ENCODE measurements at places on chromosomes 1 and 21.

DNA sequence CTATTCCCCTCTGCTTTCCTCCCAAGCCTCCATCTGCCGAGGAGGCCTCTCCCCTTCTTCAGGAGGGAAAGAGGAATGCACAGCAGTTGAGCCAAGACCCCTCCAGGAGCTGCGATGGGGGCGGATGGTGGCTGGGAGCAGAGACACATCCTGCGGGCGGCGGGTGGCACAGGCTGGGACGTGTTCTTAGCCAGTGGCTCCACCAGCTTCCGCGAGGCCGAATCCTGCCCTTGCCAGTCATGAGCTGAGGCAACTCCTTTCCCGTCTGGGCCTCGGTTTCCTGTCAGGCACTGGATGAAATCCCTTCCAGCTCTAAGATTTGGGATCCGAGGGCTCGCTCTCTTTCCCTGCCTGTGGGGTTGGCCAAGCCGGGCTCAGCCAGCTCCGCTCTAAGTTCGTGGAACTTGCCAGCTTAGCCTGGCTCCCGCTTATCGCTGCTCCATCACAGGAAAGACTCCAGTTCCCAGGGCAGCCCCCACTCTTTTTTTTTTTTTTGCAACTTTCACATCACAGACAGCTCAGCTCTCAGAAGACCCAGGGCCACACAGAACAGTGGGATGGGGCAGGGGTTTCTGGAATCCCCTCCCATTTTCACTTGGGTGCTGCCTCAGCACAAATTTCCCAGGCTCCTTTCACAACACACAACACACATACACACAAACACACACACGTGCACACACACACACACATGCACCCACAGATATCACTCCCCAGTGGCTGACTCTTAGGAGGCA is 506 bp downstream of the MYOM3 start:
- no peak for DNase-seq

DNA sequence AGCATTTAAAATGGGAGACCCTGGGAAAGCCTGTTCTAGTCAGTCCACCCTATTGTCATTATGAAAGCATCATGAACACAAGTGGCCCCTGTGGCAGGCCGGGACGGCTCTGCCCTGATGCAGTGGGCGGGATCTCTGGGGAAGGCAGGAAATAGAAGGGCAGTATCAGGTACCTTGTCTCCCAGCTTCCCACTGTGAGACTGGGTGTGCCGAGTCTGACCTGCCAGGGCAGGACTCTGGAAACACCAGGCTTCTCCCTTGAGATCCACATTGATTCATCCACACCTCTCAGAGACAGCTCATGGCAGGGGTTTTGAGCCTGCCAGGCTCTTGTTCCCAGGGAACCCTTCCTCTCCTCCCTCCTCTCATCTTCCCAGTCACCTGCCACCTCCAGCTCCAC is 24.5 kb upstream of the GNPAT start:
- DNase-seq, result no peak

DNA sequence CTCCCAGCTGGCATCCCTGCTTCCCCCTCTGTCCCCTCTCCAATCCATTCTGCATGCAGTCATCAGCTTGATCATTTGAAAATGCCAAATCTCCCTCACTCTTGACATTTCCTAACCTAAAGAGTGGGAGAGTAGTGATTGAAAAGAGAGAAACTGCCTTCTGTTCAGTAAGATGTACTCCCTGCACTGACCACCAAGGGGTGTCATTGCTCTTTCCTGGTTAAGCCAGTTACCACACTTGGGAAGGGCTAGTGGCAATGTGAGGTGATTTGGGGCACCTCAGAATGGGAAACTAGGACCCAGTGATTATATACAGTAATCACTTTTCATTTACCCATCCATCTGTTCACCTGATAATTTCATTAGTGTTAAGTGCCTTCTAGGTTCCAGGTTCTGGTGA is 6.9 kb upstream of the TMEM269 start:
- DNase-seq, result no peak

GRCh38 chr1:19203440-19203839 is 6.6 kb downstream of the UBR4 start:
- DNase-seq, result no peak

DNA sequence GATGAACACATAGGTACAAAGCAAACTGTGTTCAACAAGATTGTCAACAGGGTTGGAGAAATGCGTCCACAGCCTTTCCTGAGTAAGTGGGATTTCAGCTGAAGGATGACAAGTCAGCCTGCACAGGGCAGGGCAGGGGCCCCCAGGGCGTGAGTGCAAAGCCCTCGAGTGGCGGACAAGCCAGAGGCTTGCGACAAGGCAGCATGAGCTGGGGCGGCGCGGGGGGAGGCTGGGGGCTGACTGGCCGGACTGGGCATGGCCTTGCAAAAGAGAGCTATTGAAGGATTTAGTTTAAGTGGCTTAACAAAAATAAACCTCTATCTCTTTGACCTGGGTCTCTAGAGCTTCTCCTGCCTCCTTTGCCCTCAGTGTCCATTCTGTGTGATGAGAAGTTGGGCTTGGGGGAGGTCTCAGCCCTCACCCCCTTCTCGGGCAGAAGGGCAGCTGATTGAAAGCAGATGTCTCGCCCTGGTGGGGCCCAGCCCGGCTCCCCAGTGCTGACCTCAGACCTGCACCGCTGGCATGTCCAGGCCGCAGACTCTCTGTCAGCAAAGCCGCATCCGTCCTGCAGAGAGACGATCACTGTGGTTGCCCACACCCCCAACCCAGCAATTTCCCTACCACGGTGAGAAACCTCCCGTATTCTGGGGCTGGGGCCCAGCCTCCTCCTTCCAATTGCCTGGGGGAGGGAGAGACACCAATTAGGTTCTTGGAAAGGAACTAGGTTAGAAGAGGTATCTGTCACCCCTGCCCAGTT is 24.3 kb upstream of the EPS8L3 start:
- no peak for DNase-seq

DNA sequence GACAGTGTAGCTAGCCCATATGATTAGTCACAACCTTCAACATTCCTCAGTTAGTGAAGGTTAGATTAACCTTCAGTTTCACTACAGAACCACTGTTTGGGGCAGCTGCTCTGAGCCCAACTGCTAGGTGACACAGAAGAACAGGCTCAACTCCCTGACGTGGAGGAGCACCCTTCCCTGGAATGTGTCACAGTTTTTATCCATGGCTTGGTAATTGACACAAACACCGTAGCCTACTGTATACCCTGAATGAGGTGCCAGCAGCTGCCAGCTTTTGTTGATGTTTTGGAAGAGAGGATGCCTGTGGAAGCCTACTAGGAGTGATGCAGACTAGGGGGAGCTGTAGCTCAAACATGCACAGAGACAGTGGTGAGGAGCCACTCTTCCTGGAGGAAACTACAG is 56.6 kb upstream of the CR2 start:
- no peak for DNase-seq

- no peak for DNase-seq
These were observed 314 bp downstream of the DPH5 start for GRCh38 chr1:101025283-101025656.

GRCh38 chr1:156388174-156389137 is 19.4 kb downstream of the RHBG start:
- DNase-seq, result no peak

- DNase-seq, result no peak
These were observed 435.6 kb upstream of the CHRM3 start for GRCh38 chr1:238950784-238951183.

- no peak for DNase-seq
These were observed 39.7 kb upstream of the CHODL start for GRCh38 chr21:18204931-18205330.

DNA sequence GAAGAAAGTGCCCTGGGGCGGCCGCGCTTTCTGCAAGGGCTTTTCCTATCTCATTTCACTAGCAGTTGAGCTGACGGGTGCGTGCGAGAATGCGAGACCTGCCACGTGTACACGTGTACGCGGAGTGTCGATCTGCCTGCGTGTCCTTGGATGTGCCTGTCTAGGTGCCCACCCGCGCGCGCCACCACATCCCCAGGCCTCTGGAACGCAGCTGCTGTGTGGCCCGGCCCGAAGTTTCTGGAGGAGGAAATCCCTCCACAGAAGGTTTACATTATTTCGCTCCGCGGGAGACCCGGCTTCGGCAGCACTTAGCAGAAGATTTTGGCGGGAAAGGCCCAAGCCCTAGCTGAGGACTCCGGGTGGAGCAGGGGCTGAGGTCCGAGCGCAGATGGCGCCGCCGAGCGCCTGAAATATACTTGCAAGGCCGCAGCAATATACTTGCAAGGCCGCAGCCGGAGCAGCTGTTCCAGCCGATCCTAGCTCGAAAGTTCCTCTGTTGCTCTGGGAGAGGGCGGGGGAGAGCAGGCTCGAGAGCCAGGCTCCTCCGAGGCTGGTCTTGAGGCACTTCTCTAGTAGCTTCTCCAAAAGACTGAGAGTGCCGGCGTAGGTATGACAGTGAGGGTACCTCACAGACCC is 3.9 kb downstream of the TBX15 start:
- no peak for DNase-seq

GRCh38 chr1:209756615-209757445 is 977 bp downstream of the TRAF3IP3 start:
- no peak for DNase-seq

- no peak for DNase-seq
These were observed 77.6 kb downstream of the POU2F1 start for GRCh38 chr1:167298325-167298724.

All from GM18507 (cell line).